ENCODE measurements at places on chromosomes 1 and 21.

- no peak for DNase-seq
These were observed 162.3 kb upstream of the ARHGEF16 start for GRCh38 chr1:3292051-3292722.

DNA sequence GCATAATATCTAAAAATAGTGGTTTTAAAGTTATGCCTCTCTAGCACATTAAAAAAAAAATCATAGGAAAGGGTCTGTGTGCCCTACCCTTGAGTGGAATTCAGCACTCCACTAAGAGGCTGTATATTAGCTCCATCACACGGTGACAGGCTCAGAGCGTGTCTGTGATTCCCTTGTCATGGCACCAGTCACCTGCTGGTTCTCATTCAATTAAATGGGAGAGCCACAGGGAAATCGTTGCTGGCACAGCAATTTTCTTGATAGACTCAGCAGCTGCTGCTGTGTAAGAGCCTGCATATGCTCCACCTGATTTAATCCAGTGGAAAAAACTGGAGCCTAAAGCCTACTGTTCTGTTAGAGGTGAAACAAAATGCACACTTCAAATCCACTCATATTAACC is 9.5 kb downstream of the ATP6V1G3 start:
- DNase-seq = no peak

- no peak for DNase-seq
These were observed 249.9 kb downstream of the TNR start for GRCh38 chr1:175493321-175494010.

DNA sequence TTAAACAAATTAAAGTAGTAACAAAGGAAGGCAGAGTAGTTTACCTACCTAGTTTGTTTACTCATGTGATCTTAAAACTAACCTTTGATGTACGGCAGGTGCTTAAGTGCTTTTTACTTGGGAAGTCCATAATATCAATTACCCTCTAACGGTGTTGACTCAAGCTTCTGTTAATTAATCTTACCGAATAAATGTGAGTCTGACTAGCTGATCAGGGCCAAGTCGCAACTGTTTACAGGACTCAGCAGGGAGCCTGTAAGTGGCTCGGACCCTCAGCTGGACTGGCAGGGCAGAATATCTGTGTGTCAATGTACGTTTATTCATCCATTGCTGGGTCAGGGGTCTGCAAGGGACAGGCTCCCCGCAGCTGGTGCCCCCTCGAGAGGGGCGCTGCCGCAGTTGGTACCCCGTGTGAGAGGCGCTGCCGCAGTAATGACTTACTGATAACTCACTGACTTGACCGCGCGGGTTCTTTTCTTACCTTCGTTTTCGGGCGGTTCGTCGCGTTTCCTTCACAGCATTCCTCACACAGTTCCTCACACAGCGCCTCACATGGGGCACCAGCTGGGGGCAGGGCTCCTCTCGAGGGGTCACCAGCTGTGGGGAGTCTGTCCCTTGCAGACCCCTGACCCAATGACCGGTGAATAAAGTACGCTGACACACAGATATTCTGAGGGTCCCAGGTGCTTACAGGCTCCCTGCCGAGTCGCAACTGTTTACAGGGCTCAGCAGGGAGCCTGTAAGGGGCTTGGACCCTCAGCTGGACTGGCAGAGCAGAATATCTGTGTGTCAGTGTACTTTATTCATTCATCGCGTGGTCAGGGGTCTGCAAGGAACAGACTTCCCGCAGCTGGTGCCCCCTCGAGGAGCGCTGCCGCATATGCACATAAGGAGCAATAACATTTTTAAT is 3.0 kb downstream of the FMO1 start:
- peak; percentile 25 for DNase-seq

DNA sequence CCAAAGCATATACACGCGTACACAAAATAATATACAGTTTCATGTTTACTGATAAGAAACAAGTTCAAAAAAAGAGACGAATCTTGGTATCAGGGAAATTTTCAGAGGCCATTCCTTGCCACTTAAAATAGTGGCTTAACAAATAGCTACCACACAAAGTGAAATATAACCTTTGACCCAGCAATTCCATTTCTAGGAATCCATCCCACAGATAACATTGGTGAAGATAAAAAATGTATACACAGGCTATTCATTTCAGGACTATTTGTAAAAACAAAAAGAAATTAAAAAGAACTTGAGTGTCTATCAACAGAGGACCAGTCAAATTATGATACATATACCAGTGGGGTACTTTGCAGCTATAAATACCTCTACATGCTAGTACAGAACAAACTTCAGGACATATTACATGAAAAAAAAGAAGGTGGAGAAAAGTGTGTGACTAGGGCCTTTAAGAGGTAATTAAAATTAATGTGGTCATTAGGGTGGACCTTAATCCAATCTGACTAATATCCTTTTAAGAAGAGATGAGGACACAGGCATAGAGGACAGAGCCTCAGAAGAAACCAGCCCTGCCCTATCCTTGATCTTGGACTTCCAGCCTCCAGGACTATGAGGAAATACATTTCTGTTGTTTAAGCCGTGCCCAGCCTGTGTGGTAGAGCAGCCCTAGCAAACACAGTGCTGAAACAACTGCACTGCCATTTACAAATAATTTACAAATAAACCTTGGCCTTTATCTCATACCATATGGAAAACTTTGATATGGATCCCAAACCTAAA is 7.8 kb downstream of the UBE2G2 start:
- no peak for DNase-seq

- no peak for DNase-seq
These were observed 20.1 kb upstream of the DISP3 start for GRCh38 chr1:11458811-11459275.

- no peak for DNase-seq
These were observed 144.5 kb downstream of the AKT3 start for GRCh38 chr1:243705585-243705984.

- DNase-seq = no peak
These were observed 5.7 kb upstream of the ADGRB2 start for GRCh38 chr1:31769720-31770390.

- peak; percentile 80 for DNase-seq
These were observed 246.3 kb upstream of the RAB4A start for GRCh38 chr1:229024528-229025130.

DNA sequence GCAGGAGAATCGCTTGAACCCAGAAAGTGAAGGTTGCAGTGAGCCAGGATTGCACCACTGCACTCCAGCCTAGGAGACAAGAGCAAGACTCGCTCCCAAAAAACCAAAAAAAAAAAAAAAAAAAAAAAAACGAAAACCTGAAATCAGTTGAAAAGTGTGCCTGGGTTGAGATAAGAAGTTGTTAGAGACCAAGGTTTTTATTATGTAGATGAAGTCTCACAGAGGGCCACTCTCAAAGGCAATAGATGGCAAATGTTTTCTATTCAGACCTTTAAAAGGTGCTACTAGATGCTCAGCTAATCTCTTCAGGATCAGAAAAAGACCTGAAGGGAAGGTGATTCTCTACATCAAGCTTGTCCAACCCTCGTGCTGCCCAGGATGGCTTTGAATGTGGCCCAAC is 17.6 kb downstream of the CAPN2 start:
- no peak for DNase-seq

GRCh38 chr21:37531431-37531932 is 164.9 kb downstream of the DYRK1A start:
- DNase-seq = no peak

DNA sequence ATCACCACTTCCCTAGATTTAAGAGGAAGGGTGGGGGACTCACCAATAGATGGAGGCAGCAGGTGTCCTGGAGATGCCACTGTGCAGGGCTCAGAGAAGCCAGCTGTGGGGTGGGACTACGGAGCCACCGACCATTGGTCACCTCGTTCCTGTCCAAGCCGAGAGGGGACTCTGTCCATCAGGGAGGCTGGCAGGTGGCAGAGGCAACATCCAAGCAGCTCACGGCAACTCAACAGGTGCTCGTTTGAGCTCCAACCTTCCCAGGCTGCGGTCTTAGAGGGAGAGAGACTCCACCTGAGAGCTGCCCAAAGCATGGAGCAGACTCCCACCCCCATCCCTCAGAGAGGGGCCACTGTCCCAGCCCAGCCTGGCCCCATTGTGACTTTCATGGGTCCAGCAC is 71.4 kb downstream of the IGSF21 start:
- no peak for DNase-seq

GRCh38 chr1:87117761-87118368 is 203.4 kb downstream of the HS2ST1 start:
- DNase-seq = peak; percentile 30

GRCh38 chr1:214664651-214665433 is 61.8 kb downstream of the CENPF start:
- no peak for DNase-seq

DNA sequence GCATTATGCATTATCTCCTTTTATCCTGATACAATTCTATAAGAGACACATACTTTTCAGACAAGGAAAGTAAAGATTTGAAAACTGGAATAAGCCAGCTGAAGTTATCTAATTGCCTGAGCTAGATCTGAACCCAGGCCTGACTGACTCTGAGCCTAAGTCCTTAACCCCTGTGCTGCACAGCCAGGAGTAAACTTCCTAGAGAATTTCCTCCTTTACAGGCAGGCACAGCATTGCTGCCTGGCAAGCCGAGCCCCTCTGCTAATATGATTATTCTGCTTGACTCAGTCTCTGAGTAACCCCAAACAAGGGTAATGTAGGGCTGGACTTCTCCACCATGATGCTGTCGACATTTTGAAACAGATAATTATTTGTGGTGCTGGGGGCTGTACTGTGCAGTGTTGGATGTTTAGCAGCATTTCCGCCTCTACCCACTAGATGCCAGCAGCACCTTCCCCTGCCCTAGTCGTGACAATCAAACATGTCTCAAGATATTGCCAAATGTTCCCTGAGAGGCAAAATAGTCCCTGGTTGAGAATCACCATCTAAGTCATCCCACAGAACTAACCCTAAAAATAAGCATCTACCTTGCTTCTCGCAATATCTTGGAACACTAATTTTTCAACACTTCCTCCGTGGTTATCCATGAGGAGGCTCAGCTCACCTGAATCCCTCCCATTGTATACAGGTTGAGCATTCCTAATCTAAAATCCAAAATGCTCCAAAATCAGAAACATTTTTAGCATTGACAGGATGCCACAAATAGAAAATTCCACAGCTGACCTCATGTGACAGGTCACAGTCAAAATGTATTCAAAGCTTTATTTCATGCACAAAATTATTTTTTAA is 18.5 kb downstream of the CAMK1G start:
- DNase-seq = peak; percentile 69

- no peak for DNase-seq
These were observed 41.6 kb upstream of the LAPTM5 start for GRCh38 chr1:30799233-30799511.

DNA sequence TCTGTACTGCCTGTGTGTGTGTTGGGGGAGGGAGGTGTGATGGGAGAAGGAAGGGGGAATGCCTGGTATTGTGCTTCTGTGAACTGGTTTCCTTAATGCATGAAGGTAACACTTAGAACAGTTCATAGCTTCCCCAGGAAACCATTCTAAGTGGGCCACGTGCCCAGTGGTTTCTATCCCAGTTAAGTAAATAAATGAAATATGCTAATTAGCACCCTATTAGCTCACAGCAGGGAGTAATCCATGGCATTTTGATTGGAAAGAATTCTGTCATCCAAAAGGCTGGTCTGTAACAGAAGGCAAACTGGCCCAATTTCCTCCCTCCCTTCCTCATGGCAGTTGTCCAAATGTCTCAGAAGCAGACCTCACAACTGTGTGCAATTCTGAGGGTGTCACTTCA is 199.3 kb downstream of the TTLL7 start:
- DNase-seq = no peak

DNA sequence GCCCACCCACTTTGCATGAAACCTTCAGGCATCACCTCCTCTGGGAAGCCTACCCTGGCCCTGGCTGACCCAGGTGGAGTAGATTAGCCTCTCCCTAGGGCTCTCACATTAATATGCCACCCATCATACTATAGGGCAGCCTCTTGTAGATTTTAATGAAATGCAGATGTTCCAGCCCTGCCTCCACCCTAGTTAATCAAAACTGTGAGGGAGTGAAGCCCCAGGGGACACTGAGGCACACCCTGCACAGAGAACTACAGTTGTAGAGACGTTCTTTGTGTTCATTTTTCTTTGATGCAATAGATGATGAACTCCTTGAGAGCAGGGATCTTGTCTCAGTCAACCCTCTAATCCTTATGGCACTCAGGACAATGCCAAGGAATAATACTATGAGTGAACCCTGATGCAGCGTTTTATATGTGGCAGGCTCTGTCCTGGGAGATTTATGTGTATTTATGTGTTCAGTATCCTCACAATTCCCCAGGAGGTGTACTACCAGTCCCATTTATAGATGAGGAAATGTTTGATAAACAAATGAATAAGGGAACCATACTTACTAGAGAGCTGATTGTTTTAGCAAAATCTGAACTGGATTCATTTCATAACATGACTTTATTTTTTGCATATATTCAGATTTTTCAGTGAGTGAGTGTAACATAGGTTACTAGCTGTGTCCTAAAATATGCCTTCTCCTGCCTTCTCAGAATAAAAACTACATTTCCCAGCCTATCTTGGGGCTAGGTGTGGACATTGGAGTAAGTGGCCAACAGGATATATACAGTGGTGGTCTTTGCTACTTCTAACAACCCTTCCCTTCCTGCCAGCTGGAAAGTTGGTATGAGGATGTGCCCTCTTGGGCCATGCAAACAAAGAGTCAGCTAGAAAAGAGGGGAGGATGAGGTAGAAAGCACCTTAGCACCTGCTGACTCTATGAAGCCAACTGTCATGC is 23.5 kb upstream of the PRELP start:
- DNase-seq = no peak

DNA sequence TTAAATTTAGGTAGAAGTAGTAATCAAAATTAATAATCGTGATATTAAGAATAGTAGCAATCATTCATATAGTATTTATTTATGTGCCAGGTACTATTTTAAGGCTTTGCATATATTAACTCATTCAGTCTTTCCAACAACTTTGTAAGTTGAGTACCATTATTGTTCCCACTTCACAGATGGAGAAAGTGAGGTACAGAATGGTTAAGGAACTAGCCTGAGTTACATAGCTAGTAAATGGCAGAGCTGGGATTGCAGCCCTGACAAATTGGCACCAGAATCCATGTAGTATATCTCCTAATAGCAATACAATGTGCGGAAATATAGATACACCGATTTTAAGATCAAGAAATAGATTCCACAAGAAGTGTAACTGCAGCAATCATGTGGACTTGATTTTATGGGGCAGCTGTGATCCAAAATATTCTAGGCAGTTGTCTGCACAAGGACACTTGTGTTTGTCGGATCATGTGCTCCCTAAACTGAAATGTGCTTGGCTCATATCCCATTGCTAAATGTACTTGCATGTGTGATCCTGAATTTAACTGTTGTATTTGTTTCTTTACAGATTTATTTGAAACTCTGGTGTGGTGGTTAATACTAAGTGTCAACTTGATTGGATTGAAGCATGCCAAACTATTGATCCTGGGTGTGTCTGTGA is 5.8 kb upstream of the GTF2B start:
- no peak for DNase-seq

All from RWPE1 (cell line).